Panc1 (cell line): ENCODE measurements at places on chromosomes 5 and 9.
A peak's percentile ranks its signal among the peaks of the same experiment; 100 is the strongest.

- no peak for DNase-seq
These were observed 30.2 kb downstream of the LRRTM2 start for GRCh38 chr5:138844812-138845513.

DNA sequence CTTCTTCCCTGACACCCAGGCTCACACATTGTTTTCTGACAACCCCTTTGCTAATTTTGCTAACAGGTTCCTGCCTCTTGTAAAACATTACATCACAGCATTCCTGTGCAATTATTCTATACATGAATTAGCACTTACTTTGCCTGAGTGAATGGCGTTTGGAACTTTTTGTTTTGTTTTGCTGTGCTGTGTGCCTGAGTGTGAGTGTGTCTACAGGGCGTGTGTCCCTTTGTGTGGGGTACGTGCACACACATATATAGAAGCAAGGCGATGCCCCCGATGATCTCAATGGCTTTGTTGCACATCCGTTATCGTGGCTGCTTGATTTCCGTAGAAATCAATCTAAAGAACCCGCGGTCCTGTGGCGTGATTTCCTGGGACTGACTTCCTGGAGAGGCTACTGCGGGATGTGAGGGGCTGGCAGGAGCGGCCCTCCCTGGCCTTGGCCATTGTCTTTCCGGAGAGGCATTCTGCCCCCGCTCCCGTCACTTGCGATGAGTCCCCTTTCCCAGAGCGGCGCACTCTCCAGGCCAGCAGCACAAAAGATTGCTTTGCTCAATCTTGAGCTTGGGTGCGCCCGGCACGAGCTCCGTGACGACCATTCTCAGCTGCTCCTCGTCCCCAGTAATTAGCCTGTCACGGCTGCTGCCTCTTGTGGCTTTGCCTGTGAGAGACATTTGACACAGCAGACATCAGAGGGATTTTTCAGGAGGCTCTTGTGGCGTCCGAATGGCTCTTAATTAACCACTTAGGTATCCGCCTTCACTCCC, 398.1 kb upstream of the IRX1 start:
- DNase-seq = no peak

GRCh38 chr5:505951-506525, 18.2 kb downstream of the SLC9A3 start:
- DNase-seq = no peak

DNA sequence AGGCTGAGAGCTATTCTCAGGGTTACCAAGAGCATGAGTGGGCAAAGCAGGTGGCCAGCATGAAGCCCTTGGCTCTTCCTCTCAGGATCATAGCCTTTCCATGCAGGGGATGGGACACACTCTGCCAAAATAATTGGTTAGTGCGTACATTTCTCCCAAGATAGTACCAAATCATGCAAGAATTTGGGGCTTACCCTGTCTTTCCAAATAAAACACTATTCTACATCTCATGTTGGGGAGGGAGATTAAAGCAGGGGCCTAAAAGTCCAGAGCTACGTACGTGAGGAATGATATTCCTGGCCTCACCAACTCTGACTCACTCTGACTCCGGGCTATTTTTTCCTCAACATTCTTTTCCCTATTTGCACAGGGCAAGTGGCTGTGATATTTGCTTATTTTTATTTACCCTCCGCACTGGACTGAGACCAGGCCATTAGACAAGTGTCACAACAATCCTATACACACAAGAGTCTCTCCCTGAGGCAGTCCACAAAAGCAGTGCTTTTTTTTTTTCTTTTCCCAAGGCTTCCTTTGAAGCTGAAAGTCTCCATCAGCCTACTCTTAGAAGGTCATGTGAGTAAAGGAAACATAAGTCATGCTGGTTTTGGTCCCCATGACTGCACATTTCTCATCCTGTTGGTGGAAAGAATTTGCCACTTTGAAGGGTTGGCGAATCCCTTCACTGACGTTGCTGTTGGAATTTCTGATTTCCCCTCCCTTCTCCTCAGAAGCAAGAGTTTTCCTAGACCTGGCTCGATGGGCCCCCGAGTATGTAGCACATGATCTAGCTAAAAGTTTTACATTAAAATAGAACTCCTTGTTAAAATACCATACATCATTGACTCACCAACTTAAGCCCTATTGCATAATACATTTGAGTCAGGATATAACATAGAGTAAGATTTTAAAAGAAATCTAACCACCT, 40.0 kb downstream of the TMEM252 start:
- DNase-seq = peak; percentile 43

- no peak for DNase-seq
These were observed 31.4 kb upstream of the UNC5A start for GRCh38 chr5:176778921-176779465.

DNA sequence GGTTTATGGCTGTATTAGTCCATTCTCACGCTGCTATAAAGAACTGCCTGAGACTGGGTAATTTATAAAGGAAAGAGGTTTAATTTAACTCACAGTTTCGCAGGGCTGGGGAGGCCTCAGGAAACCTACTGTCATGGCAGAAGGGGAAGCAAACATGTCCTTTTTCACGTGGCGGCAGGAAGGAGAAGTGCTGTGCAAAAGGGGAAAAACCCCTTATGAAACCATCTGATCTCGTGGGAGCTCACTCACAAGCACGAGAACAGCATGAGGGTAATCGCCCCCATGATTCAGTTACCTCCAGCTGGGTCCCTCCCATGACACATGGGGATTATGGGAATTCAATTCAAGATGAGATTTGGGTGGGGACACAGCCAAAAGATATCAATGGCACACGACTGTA, 13.9 kb downstream of the LRRC70 start:
- no peak for DNase-seq

DNA sequence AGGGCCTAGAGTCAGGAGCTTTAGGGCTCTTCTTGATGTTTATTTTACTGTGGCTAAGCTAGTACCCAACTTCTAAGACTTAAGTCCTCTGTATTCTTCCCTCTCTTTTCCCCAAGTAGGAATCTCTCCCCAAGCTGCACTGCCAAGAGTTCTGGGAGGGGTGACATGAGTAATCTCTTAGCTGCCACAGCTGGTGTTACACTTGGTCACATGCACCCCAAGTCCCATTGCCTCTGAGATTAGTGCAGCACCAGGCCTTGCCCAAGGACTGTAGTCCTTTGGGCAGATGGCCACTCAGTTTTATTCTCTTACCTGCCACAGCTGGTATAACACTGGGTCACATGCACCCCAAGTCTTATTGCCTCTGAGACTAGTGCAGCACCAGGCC, 114.7 kb upstream of the RIOK2 start:
- no peak for DNase-seq

- no peak for DNase-seq
These were observed 2309.5 kb upstream of the C9orf72 start for GRCh38 chr9:29882767-29883166.

GRCh38 chr9:91180240-91180929, 181.3 kb downstream of the AUH start:
- no peak for DNase-seq

DNA sequence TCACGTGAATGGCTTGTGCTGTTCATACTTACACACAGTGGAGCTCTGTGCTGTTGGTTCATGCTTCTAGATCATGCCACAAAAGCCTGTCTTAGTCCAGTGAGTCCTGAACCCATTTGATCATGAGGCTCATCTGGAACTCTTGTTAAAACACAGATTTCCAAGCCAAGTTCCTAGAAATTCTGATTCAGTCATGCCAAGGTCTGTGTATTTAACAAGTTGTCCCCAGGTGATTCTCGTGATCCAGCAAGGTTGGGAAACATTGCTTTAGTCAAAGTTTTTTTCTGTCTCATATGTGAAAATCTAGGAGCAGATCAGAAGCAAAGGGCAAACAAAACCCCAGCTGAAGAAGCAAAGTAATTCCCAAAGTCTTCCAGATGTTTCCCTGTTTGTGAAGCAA, 112.5 kb upstream of the GAS1 start:
- DNase-seq = no peak

- no peak for DNase-seq
These were observed 86.6 kb downstream of the LHFPL2 start for GRCh38 chr5:78562001-78562400.
